H4 (cell line): ENCODE measurements at places on chromosomes 7 and 10. TPM values are rescaled to one million over a fixed set of nuclear protein-coding genes. Genes with fewer than 3 reads are reported as not detected.

- DNase-seq = no peak
These were observed 99.0 kb downstream of the AGMO start for GRCh38 chr7:15462721-15463389.

GRCh38 chr7:134948736-134949135 lies 37.6 kb upstream of the AGBL3 start:
- no peak for DNase-seq

RBM33 gene
- total RNA-seq = 6.8 and 10.6 TPM in 2 replicates

GRCh38 chr7:84183741-84184140 lies 10.8 kb downstream of the SEMA3A start:
- DNase-seq = no peak

- no peak for DNase-seq
These were observed 23.7 kb downstream of the PHTF2 start for GRCh38 chr7:77822269-77822668.

FAM131B gene
- 2.0 and 3.1 TPM in 2 replicates for total RNA-seq

DNA sequence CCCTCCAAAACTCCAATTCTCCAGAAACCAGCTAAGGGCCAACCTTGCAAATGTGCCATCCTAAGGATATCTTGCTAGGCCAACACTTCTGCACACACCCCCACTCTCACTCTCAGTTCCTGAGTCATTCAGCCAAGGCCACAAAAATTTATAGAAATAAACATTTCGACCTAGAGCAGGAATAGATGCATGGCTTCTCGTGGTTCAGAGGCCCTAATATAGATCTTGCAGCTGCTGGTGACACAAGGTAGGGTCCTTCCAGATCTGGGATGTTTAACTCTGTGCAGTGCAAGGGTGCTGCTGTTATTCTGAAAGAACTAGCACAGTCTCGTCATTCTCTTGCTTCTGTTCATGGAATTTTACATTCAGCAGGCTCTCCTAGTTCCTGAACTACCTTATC lies 369.3 kb downstream of the CALN1 start:
- DNase-seq = peak; percentile 90

CALML5 gene
- not detected in 2 replicates for total RNA-seq

DMBT1 gene
- total RNA-seq = 0.10 TPM in 1 of 2 replicates, not detected in the other

DNA sequence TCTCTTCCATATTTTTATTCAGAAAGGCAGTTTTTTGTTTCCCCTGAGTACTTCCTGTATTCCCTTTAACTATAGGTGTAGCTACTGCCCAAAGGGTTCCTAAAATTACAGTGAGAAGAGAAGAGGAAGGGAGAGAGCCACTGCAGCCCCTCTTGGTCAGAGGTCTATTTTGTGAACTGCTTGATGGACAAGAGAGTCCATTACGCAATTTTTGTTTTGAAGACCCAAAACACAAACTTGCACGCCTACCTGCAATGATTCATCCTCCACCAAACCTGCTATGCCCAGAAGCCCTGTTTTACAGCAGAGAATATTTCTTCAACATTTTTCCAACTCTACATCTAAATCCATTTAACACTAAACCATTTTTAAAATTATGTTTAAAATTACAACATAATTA lies 75.1 kb downstream of the PDE1C start:
- no peak for DNase-seq

OR13A1 gene
- not detected in 2 replicates for total RNA-seq

PIK3CG gene
- not detected in 2 replicates for total RNA-seq

SPAG6 gene
- total RNA-seq = 0.21 TPM in 1 of 2 replicates, not detected in the other

CYP2E1 gene
- 0.43 and 0.50 TPM in 2 replicates for total RNA-seq

DNA sequence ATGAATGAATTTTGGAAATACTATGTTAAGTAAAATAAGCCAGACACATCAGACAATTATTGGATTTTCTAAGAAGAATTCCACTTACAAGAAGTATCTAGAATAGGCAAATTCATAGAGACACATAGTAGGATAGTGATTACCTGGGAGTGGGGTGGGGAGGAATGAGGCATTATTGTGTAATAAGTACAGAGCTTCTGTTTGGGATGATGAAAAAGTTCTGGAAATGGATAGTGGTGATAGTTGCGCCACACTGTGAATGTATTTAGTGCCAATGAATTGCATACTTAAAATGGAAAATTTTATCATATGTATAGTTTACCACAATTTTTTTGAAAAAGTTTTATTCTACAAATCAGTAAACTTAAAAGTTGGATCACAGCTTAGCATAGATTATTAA lies 297.2 kb upstream of the KAT6B start:
- DNase-seq = no peak

DNA sequence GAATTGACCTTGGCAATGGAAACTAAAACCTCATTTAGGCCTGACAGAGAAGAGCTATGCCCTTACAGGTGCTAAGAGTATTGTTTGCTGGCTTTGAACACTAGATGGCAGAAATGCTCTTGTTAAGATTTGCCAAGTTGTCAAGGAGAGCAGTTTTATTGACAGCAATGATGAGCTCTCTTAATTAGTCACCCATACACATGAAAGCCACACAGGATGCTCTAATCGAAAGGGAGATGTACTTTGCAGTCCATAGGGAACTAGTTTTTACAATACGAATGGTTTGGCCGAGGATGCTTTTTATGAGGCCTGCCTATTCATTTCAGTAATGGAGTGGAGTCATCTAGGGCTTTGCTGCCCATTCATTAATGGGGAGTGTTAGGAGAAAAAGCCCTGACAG lies 45.4 kb upstream of the MBL2 start:
- peak; percentile 50 for DNase-seq

GFRA1 gene
- total RNA-seq = 1.7 and 2.6 TPM in 2 replicates

AIMP2 gene
- total RNA-seq = 288 and 294 TPM in 2 replicates

DNA sequence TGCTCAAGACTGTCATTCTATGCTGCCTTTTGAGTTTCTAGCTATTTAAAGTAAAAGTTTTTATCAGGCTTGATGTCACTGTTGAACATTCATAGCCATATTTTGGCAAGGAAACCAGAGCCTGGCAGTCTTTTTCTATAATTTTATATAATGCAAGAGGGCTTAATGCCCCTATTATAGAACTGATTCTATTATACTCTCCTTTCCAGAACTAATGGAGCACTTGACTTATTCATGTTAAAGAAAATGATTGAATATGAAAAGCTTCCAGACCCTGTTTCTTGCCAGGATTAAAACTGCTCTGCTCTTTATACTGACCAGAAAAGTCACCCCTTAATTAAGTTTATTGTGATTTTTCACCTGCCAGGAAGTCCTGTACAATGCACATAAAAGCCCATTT lies 337.6 kb upstream of the CHRM2 start:
- no peak for DNase-seq

- DNase-seq = no peak
These were observed 517.5 kb upstream of the FOXK1 start for GRCh38 chr7:4164556-4164955.

DNA sequence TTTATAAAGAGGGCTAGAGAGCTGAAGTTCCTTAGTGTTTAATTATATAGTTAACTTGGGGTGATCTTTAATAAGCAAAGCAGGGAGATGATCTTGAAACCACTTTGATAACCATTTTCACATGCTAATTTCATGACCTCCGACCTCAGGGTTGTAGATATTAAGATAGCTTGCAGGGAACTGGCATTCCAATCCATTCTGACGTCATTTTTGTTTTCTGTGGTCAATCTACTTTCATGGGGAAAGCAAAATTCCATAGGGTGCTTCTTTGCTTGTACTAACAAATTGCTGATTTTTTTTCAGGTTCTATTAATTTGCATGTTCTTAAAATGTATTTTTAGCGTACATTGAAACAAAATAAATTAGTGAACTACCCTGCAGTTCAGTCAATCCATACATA lies 139.3 kb downstream of the CDCA7L start:
- no peak for DNase-seq
